ENCODE measurements at places on chromosomes 3 and 15. TPM values are rescaled to one million over a fixed set of nuclear protein-coding genes. Genes with fewer than 3 reads are reported as not detected.

ISL2 gene
- total RNA-seq, result 0.69 TPM

TCF12 gene
- total RNA-seq, result 63.2 TPM

RBSN gene
- 19.0 TPM for total RNA-seq

GLDN gene
- not detected for total RNA-seq

ARPP19 gene
- total RNA-seq, result 123 TPM

SNTN gene
- not detected for total RNA-seq

SLCO2A1 gene
- 6.7 TPM for total RNA-seq

TOP2B gene
- total RNA-seq, result 113 TPM

TMCO5A gene
- total RNA-seq, result not detected

ACTC1 gene
- total RNA-seq, result not detected

PLA2G4E gene
- not detected for total RNA-seq

ACAN gene
- under 0.01 TPM for total RNA-seq

SEMA7A gene
- total RNA-seq, result 0.60 TPM

Measured in dermis lymphatic vessel endothelial cell (primary cell).